Hindlimb muscle (tissue), 1 donor: ENCODE measurements at places on chromosomes 7 and 10.

DNA sequence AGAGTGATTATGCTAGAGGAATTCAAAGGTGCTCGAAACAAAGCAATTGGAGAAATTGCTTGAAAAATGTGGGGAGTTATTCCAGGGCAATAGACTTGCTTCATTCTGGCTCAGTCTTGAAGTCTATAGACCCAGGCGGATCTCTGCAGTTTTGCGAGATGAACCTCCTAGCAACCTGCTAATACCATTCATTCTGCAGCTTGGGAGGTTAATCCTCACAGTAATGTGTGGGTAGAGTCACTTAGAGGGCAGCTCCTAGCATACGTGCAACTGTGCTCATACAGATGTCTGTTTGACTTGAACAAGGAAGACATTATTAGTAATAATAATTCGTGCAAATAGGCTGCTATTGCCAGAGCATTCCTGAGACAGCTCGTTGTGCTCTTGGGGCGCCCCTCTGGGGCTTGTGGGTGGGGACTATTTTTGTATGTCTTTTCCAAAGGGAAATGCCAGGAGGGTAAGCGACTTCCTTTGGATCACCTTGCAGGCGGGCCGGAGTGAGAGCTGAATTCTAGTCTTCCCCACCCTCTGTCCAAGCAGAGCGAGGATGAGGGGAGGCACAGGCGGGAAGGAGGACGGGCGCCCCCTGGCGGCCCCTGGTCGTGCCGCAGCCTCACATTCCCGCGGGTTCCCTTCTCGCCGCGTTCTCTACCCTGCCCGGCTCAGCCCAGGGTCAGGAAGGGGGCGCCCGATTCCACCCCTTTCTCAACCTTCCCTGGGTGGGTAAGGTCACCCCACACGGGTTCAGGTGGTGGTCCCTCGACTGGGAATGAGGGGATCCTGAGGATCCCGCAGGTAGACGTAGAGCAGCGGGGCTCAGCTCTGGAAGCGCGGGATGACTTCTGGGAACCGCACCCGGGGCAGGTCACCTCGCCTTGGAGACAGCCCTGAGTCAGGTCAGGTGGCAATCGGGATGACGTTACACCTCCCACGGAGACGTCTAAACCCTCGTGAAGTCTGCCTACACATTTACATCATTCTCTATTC is 241.5 kb downstream of the PHTF2 start:
- DNase-seq = no peak

- no peak for DNase-seq
These were observed 1.8 kb downstream of the GOLGA7B start for GRCh38 chr10:97851341-97852001.

GRCh38 chr7:86785641-86786040 is 141.9 kb downstream of the GRM3 start:
- DNase-seq = no peak

GRCh38 chr10:113867904-113868303 is 13.4 kb downstream of the NHLRC2 start:
- DNase-seq = no peak

DNA sequence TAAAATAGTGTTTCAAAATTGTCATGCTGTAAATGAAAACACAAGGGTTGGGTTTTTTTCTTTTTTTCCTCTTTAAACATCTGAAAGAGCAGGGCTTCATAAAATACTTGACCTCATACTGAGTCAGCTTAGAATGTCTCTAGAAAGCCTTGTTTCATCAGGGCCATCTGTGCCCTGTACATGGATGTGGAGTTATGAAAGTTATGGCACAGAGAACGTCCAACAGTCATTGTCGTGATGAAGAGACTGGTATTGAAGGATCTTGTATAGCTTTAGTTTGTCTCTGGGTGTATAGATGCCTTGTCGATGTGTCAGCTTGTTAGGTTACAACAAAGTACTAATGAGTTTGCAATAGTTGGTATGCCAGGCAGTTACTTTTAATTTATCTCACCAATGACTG is 127.3 kb downstream of the FAM204A start:
- no peak for DNase-seq

DNA sequence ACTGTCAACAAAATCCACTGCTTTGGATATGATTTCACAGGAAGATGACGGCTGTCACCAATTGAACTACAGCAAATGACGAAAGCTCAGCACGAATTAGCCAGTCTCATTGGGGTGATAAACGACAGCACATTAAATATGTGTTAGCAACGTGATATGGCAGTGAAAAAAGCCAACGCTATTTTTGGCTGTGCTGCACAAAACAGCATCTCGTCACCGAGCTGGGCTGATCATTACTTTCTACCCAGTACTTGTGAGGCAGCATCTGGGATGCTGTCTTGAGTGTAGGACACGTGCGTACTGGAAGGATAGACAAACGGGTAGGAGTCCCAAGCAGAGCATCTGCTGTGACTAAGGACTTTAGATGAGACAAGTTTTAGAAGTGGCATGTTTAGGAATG is 138.3 kb downstream of the EXOC4 start:
- no peak for DNase-seq

DNA sequence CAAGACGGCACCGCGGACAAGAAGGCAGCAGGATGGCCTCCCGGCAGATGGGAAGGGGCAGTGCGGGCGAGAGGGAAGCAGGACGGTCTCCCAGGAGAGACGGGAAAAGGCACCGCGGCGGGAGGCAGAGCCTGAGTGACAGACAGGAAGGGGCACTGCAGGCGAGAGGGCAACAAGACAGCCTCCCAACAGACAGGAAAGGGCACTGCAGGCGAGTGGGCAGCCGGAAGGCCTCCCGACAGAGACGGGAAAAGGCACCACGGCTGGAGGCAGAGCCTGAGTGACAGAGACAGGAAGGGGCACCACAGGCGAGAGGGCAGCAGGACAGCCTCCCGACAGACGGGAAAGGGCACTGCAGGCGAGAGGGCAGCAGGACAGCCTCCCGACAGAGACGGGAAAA is 32.6 kb downstream of the ESYT2 start:
- no peak for DNase-seq
